Sigmoid colon (tissue), 7 donors: ENCODE measurements at places on chromosomes 4 and X. TPM values are rescaled to one million over a fixed set of nuclear protein-coding genes. Genes with fewer than 3 reads are reported as not detected.

DNA sequence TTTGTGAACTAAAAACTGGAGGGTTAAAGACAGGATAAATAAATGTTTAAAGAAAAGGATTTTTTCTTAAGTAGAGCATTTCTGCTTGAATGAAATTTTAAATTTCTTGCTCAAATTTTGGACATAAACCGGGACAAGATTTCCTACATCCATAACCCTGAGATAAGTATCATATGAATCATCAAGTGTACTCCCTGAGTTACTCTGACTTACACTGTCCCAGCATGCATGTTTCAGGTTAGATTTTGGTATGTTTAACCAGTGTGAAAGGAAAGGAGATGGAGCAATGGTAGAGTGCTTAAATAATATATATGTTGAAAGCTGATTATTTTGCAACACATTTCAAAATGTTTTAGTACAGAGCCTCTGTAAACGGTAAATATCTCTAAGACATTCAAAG lies 175.2 kb downstream of the ADGRL3 start:
- DNase-seq: no peak

GRCh38 chrX:113802837-113803236 lies 781.0 kb upstream of the HTR2C start:
- no peak for DNase-seq

DNA sequence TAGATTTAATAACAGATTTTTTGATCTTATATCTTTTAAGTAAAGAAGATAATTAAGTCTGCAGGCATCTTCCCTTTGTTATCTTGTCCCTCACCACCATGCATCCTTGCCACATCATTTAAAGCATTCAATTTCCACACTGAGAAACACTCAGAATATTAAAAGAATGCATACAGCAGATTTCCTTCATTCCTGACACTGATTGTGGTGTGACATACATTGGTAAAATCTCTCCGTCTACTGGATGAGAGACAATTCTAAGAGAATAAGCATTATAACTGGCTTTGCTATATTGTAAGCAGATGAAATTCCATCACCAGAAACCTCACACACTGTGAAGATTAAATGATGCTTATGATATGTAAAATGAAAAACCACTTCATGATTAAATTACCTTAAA lies 97.4 kb upstream of the TRPC5OS start:
- DNase-seq: no peak

GRCh38 chr4:15690020-15690809 lies 8.6 kb downstream of the FAM200B start:
- no peak for DNase-seq

GRCh38 chr4:94695384-94695783 lies 62.4 kb upstream of the BMPR1B start:
- DNase-seq: no peak

CENPVL1 gene
- not detected for total RNA-seq

USP26 gene
- total RNA-seq: not detected

BST1 gene
- total RNA-seq: 11.8 TPM

STPG2 gene
- total RNA-seq: 0.33 TPM

MAP9 gene
- 17.1 TPM for total RNA-seq
